ENCODE measurements at places on chromosomes 4 and X.

DNA sequence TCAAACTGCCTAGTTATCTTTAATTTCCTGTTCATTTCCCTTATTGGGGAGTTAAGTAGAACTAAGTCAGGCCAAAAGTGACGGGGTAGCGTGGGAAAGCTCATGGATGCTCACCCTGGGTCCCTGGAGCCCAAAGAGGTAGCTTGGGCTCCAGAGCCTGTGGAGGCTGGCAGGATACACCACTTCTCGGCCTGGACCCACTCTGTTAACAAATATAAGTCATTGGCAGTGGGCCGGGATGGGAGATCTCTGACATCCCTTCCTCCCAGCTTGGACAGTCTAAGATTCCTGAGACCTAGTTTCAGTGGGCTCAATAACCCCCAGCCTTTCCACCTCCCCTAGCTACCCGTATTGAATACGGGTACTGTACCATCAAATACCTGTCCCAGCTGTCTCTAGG lies 106.1 kb downstream of the EFNB1 start:
- DNase-seq = no peak

- DNase-seq = peak; percentile 48
These were observed 227.8 kb upstream of the SPRY1 start for GRCh38 chr4:123168812-123169211.

DNA sequence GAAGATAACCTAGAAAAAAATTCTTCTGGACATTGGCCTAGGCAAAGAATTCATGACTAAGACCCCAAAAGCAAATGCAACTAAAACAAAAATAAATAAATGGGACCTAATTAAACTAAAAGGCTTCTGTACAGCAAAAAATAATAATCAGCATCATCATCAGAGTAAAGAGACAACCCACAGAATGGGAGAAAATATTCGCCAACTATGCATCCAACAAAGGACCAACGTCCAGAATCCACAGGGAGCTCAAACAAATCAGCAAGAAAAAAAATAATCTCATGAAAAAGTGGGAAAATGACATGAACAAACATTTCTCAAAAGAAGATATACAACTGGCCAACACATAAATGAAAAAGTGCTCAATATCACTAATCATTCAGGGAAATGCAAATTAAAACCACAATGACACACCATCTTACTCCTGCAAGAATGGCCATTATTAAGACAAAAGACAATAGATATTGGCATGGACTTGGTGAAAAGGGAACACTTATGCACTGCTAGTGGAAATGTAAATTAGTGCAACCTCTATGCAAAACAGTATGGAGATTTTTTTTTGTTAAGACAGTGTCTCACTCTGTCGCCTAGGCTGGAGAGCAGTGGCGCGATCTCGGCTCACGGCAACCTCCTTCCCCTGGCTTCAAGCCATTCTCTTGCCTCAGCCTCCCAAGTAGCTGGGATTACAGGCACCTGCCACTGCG lies 29.9 kb downstream of the ELF2 start:
- no peak for DNase-seq

GRCh38 chrX:134658760-134659023 lies 421 bp upstream of the PLAC1 start:
- no peak for DNase-seq

- no peak for DNase-seq
These were observed 91.5 kb upstream of the S100G start for GRCh38 chrX:16558489-16558888.

DNA sequence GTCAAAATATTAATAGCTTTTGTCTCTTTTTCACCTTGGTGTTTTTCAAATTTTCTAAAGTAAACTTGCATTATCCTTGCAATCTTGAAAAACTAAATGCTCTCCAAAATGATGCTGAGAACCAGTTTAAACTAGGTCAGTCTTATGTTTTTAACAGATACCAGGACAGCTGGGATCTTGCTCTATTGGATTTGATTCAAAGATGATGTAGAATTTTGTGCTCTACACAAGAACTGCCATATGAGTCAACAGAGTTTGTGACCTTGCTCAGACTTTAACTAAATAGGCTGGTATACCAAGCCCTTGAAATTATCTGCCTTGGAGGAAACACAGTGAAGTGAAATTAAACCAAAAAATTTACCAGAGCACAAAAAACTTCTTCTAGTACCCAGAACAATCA lies 991.1 kb downstream of the STPG2 start:
- DNase-seq = no peak

- no peak for DNase-seq
These were observed 249.2 kb downstream of the IDS start for GRCh38 chrX:149255860-149256259.

- DNase-seq = peak; percentile 52
These were observed 951 bp downstream of the SH3BP2 start for GRCh38 chr4:2793586-2794485.

- no peak for DNase-seq
These were observed 62.5 kb upstream of the RHOH start for GRCh38 chr4:40134206-40134917.

DNA sequence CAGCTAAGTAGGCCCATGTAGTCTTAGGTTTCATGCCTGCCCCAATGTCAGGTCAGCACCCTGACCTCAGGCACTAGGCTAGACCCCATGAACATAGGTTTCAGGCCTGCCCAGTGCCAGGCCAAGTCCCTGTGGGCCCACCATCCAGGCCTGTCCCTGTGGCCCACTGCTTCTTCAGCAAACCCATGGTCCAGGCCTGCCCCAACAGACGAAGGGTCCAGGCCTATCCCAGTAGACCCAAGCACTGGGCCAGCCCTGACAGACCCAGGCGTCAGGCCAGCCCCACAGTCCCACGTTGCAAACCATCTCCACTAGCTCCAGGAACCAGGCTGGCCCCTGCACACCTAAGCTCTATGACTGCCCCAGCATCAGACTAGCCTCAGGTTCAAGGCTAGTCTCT lies 92.4 kb downstream of the ENOX2 start:
- DNase-seq = no peak

DNA sequence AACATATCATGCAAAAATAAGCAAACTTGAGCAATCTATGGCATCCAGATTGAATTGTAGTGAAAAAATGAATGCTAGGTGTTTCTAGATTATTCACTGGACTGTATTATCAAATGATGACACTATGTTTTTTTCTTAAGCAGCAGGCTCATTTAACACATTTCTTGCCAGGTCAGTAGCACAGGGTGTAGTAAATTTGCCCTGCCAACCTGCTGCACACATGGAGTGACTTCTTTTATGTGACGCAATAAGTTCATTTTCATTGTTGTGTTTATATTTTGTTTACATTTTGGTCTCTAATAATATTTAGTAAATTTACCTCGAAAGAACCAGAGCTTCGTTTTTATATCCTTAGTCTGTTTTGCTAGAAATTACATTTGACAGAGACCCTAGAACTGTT lies 9.5 kb downstream of the VBP1 start:
- DNase-seq = no peak

- peak; percentile 98 for DNase-seq
These were observed 62.5 kb downstream of the PGRMC2 start for GRCh38 chr4:128225148-128225547.

- no peak for DNase-seq
These were observed 200.9 kb upstream of the FSTL5 start for GRCh38 chr4:162364651-162365050.

- peak; percentile 10 for DNase-seq
These were observed 13.1 kb upstream of the EOLA1 start for GRCh38 chrX:149527705-149528104.

- DNase-seq = no peak
These were observed 33.3 kb upstream of the RBBP7 start for GRCh38 chrX:16903274-16904022.

DNA sequence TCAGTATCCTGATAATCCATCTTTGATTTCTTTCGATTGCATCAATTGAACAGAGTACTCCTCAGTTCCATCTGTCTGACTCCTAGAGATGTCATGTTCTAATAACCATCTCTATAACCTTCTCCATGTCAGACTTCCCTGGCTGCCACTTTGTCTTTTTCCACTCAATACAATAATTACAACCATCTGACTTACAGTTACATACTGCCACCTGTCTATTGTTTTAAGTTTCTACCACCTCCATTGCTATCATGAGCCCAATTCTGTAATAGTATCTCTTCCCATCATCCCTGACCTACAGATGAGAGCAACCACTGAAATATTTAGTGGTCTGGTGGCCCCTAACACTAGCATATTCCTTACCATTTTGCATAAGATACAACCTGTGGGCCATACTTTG lies 439.2 kb upstream of the FAM47C start:
- DNase-seq = no peak

GRCh38 chr4:14871676-14872430 lies 130.4 kb upstream of the CPEB2 start:
- DNase-seq = peak; percentile 10

GRCh38 chr4:5797866-5798265 lies 86.9 kb downstream of the EVC start:
- no peak for DNase-seq

DNA sequence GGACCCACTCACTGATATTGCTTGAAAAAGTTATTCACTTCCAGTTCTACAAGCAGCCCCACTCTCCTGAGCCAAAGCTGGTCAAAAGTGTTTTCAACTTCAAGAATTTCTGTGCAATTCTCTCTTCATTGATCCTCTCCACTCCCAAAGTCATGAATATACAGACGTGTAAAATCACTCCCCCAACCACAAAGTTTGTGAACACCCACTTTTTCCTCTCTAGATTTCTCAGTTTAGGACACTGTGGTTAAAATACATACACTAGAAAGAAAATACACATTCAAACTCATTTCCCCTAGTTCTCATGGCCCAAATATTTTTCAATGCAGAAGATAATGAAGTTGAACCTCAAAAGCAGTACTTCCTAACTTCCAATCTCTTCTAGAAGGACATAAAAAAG lies 116.3 kb downstream of the MSN start:
- DNase-seq = no peak

GRCh38 chrX:1475881-1476280 lies 23.2 kb upstream of the ASMTL start:
- no peak for DNase-seq

GRCh38 chr4:181416966-181417365 lies 826.2 kb upstream of the TENM3 start:
- DNase-seq = no peak

DNA sequence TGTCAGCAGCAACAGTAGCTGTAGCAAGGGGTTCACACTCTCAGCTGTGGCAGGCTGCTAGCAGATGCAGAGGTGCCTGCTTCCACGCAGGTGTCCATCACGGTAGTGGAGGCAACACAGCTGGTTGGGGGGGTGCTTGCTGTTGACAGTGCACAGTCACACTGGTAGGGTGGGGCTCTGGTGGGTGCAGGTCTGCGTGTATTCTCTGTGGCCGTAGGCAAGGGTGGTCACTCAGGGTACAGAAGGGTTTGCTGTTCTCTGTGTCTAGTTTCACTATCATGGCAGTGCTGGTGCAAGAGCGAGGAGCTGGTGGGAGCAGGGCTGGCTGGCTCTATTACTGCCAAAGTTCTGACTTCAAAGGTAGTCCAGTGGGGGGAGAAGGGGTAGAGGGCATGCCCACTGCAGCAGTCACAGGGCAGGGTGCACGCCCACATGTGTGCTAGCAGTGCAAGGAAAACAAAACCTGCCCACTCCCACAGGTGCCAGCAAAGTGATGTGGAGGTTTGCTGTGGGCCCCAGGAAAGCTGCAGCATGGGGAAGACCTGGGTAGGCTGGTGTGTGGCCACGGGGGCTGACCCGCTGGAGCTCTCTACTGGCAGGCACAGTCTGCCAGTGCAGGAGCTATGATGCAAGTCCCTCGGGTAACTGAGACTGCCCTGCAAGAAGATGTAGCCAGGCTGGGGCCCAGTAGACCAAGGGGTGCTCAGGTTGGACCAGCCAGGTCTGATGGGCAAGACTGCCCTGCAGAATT lies 21.6 kb upstream of the WDR17 start:
- no peak for DNase-seq

- no peak for DNase-seq
These were observed 84.7 kb downstream of the NCAPG start for GRCh38 chr4:17895481-17895880.

DNA sequence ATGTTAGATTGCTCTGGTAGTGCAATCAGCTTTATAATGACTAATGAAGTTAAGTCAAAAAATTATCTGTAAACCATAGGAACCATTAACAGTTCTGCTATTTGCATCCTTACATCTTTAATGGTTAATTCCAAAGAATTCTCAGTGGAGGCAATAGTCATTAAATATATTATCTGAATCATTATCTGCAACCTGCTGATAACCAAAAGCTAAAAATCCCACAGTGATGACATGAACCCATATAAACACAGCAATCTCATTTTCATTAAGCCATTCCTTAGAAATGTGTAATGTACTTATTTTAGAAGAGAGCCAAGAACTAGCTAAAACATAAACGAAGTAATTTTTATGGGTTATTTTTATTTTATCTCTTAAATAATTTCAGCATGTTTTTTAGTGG lies 60.2 kb downstream of the MAGEB16 start:
- no peak for DNase-seq

DNA sequence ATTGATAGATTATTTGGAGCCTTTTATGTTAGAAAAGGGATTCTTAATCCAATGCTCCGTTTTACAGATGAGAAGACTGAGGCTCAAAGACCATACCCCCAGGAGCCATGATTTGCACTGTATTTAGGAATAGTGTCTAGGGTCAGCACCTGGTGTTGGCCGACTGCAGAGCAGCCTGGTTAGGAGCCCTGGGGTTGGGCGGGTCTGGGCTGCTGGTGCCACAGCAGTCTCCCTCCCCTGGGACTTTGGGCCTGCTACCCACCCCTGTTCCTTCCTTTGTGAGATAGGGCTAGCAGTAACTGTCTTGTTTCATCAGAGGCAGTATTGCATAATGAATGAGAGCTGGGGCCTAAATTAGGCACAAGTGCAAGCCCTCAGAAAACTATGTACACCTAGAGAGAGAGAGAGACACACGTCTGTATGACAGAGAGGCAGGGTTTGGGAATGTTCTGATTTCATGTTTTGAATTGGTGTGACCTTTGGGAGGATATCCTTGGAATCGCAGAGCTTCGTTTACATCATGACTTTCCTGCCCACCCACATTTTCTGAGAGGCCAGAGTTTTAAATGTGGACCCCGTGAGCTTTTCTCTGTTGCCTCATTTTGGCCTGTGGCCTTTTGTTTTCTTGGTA lies 111.7 kb downstream of the PTTG2 start:
- DNase-seq = no peak

DNA sequence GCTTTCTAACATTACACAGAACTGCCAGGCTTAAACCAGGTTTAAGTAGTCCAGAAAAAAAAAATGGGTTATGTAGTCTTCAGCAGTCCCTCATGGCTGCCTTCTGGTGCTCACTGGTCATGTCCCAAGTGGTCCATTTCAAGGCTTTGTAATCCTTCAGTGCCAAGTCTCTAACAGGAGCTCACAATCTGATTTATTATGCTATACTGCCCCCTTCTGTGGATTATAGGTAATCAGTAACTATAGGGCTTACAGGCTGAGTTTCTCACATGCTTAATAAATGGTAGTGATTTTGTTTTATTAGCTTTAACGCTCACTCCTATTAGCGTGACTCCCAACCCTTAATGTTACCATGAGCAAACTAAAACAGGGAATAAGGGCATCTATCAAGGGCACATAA lies 92.5 kb upstream of the EDA2R start:
- DNase-seq = peak; percentile 32

GRCh38 chrX:131782646-131783045 lies 238.8 kb downstream of the OR13H1 start:
- DNase-seq = no peak
